Renal cortex interstitium (tissue), 15 donors: ENCODE measurements at places on chromosomes 1 and 21. TPM values are rescaled to one million over a fixed set of nuclear protein-coding genes. Genes with fewer than 3 reads are reported as not detected.

- no peak for DNase-seq
Observed at GRCh38 chr1:205914730-205915129, 28.5 kb downstream of the SLC26A9 start.

DNA sequence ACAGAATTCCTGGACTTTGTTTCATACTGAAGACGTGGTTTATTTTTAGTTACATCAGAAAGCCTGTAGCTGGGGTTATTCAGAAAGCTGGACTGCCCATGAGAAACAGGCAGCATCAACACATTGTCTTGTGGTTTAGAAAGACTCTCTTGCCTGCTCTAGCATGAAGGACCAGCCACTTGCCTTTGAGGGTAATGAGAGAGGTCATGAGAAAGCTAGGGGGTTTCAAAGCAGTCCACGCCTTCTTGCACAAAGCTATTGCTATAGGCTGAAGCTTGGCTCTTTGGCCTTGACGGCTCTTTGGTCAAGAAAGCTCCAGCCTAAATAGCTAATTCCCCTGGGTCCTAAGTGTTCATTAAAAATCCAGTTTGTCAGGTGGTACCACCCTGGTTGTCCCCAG lies 208.1 kb downstream of the PRDM2 start:
- DNase-seq = no peak

- no peak for DNase-seq
Observed at GRCh38 chr1:15685820-15686219, 1.7 kb downstream of the PLEKHM2 start.

GRCh38 chr1:184595596-184595995 lies 159.1 kb downstream of the EDEM3 start:
- DNase-seq = no peak

GRCh38 chr21:44506279-44507255 lies 33.4 kb downstream of the KRTAP10-1 start:
- DNase-seq = no peak

DNA sequence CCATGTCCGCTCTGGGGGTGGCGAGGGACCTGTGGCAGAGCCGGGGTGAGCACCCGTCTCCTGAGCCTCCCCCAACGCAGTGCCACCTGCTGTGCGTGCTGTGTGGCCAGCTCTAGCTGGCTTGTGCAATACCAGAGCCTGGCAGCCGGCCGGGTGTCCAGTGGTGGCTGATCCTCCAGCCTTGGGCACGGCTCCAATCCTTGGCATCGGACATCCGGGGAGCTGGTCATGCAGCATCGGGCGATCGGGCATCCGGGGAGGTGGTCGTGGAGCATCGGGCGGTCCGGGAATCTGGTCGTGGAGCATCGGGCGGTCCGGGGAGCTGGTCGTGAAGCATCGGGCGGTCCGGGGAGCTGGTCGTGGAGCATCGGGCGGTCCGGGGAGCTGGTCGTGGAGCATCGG lies 8.1 kb downstream of the SLX9 start:
- DNase-seq = no peak

DNA sequence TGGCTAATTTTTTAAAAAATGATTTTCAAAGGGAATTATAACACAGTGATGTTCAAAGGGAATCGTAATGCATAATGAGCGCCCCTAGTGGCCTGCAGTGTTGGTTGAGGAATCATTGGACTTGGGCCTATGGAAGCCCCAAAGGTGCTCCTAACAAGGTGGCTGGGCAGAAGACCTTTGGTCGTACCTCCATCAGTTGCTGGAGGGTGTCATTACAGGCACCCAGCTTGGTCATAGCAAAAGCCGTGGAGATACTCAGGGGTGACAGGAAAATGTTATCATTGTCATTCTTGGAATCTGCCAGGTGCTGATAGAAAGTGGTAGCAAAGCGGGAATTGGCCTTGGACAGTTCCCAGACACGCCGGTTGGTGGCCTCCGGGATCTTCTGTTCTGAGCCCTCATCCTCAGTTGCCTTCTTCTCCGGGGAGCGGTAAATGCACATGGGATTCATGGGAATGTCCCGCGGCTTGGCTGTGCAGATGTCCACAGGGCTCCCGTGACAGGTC lies 2.7 kb downstream of the SERPINC1 start:
- no peak for DNase-seq

GRCh38 chr1:246309247-246309884 lies 197.7 kb downstream of the SMYD3 start:
- no peak for DNase-seq

GRCh38 chr1:71502006-71502405 lies 421.2 kb upstream of the ZRANB2 start:
- no peak for DNase-seq

GRCh38 chr1:5108740-5109139 lies 454.3 kb downstream of the AJAP1 start:
- no peak for DNase-seq

GRCh38 chr1:152048416-152049009 lies 11.7 kb upstream of the S100A11 start:
- peak; percentile 33 for DNase-seq

DNA sequence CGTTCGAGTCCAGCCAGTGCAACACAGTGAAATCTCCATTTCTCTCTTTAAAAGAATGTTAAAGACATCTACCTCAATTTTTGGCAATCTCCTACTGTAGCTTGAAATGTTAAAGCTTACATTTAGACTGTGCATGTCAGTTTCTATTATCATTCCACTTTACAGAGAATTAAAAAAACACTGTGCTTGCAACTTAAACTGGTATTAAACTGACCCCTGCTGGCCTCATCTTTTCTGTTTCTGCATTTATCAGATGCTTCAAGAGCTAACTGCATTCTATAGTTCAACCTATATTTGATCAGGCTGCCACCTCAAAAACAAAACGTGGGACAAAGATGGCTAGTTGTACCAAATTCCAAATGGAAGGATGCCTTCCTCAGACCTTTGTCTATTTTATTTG lies 226.5 kb downstream of the SMYD3 start:
- DNase-seq = no peak

The OLFML3 gene
- 130 TPM for polyA plus RNA-seq

DNA sequence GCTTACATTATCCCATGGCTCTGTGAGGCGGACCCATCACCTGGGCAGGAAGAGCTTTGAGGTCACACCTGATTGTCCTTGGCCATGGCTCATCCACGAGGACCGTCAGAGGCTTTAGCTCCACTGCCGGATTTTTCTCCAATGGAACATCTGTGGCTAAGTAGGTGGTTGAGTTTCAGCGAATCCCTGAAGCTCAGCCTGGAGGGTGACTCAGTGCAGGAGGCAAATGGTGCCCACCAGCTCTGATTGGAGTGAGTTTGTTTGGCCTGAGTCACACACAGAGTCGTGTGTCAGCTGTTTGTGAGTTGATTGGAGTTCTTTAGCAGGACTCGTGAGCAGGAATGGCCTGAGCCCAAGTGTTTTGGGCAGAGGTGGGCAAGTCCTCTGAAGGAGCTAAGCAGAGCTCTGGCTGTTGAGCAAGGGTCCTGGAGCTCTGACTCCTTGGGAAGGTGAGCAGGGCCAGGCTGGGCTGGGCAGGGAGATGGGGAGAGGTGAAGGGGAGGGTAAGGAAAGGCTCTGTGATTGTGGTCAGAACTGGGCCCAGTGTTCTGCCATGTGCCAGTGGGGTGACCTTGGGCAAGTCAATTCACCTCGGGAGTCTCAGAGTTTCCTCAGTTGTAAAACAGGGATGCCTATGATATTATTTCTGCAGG lies 2.0 kb downstream of the SLC6A17 start:
- DNase-seq = no peak

DNA sequence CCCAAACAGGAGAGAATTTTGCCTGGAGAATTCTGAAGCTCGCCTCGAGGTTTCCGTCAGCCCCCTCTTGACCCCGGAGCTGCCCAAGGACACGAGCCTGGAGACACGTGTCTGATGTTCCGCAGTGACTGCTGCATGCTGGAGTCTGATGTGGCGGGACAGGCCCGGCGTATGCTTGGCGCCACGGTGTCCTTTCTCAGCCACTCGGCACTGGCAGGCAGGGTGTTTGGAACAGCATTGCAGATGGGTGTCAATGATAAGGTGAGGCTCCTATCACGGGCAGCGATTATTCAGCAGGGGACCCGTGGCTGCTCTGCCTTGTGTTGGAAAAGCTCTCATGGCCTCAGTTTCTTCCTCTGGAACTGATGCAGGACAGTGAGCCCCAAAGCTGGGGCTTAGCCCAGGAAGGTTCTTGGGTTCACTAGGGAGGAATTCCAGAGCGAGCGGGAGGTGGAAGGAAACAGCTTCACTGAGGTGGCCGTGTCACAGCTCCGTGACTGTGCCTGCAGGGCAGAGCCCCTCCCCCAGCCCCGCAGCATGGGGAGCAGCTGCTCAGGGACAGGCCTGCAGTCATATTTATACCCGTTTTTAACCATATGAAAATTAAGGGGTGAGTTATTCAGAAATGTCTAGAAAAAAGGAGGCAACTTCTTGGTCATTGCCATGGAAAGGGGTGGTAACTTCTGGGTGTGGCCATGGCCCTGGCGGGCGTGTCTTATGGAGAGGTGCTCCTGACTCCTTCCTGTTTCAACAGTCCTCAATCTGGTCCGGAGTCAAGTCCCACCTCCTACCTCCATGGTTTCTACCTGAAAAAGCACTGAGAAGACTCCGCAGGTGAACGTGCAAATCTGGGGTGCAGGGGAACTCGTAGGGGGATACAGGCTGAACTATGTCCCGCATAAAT lies 123.4 kb downstream of the SIK1 start:
- no peak for DNase-seq

DNA sequence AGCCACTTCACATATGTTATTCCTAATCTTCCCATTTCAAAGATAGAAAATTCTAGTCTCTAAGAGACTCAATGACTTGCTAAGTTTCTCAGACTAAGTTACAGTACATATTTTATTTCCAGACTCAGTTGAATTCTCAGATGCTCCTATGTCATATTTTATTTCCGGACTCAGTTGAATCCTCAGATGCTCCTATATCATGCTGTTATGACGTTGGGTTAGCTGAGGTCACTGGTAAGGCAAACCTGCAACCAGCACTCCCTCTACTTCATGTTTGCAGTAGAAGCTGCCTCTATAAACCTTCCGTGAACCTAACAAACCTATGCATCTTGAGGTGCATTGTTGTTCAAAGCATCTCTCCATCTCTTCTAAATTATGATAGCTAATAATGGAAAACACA lies 187.1 kb upstream of the SGIP1 start:
- no peak for DNase-seq

GRCh38 chr1:36321119-36321951 lies 2.1 kb downstream of the EVA1B start:
- peak; percentile 92 for DNase-seq

The GNL2 gene
- polyA plus RNA-seq = 74.9 TPM

GRCh38 chr1:87686136-87686495 lies 357.4 kb downstream of the LMO4 start:
- no peak for DNase-seq

DNA sequence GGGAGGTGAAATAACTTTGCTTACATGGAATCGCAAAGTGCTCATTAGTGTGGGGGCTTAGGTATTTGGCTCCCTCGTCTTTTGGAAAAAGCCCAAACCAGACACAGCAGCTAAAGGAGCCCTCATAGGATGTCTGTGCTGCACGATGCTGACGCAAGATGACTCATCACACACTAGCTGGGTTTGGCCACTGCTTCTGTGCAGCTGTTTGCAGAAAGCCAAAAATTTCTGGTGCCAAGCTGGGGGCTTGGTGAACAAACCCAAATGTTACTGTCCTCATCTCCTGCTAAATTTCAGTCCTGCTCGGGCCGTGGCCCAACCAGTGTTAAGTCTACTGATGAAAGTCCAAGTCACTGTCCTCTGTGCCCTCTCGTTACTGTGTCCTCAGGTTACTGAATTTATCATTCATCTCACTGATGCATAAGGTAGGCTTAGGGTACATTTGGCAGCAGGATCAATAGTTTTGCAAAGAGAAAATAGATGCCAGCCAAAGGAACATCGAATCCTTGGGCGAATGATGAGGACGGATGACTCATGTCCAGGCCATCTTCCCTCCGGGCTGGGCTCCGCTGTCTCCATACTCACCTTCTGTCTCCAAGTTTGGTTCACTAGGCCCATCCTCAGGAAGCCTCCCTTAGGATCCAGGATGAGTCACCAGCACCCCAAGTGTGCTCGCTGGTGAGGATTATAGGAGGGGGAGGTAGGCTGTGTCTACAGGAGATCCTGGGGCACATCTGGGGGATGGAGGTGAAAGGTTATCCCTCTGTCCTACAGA lies 177.7 kb downstream of the ADSS2 start:
- no peak for DNase-seq

- no peak for DNase-seq
Observed at GRCh38 chr21:35051287-35051818, 2.3 kb upstream of the RUNX1 start.

DNA sequence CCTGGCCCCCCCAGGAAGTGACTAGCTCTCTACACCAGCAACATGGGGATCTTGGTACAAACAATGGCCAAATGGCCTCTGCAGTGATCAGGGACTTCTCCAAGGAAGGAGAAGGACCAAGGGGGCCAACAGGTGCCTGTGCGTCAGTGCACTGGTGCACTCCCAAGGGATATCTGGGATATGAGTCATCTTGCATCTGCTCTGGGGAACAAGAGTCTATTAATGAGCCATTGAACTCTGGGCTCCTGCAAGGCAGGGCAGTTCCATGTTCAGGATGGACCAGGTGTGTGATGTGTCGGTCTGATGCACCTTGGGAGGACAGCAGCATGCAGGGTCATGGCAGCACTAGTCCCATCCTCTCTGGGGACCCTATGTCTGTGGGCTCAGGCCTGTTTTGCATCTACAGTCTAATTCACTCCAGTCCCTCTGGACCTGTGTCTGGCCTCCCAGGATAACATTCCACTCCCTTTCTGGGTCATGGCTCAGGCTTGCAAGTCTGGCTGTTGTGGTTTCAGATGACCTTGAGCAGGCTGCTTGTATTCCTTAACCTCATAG lies 125.3 kb downstream of the TRABD2B start:
- no peak for DNase-seq

The UMODL1 gene
- polyA plus RNA-seq = 0.17 TPM

The SIM2 gene
- 27.9 TPM for polyA plus RNA-seq

DNA sequence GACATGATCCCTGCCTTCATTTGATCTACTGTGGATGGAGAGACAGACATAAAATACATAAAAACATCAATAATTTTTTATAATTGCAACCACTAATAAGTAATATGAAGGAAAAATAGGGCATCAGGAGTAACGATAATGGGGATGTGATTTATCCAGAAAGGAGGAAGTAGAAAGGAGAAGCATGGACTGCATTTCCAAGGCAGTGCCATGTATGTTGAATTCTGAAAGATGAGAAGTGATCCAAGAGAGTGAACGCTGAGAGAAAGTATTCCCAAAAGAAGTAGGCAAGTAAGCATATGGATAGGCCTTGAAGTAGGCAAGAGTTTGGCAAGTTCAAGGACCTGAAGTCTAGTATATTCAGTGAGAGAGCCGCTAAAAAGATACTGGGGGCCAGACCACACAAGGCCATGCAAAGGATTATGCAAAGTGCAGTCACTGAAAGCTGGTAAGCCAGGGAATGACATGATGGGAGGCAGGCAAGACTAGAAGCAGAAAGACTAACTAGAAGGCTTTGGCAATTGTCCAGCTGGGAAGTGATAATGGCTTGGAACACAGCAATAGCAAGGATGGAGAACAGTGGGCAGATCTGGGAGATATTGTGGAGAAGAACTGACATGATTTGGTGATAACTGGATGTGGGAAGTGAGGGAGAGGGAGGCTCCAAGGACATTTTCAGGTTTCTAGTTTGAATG lies 85.9 kb downstream of the TM2D1 start:
- no peak for DNase-seq

The KLHDC9 gene
- 17.6 TPM for polyA plus RNA-seq
